ENCODE measurements at places on chromosomes 6 and 20.

GRCh38 chr6:97919631-97920030, 636.6 kb upstream of the MMS22L start:
- no peak for DNase-seq

- no peak for DNase-seq
Measured at GRCh38 chr6:16712255-16712930, 48.9 kb downstream of the ATXN1 start.

- no peak for DNase-seq
Measured at GRCh38 chr20:25601659-25602058, 16.3 kb upstream of the NINL start.

DNA sequence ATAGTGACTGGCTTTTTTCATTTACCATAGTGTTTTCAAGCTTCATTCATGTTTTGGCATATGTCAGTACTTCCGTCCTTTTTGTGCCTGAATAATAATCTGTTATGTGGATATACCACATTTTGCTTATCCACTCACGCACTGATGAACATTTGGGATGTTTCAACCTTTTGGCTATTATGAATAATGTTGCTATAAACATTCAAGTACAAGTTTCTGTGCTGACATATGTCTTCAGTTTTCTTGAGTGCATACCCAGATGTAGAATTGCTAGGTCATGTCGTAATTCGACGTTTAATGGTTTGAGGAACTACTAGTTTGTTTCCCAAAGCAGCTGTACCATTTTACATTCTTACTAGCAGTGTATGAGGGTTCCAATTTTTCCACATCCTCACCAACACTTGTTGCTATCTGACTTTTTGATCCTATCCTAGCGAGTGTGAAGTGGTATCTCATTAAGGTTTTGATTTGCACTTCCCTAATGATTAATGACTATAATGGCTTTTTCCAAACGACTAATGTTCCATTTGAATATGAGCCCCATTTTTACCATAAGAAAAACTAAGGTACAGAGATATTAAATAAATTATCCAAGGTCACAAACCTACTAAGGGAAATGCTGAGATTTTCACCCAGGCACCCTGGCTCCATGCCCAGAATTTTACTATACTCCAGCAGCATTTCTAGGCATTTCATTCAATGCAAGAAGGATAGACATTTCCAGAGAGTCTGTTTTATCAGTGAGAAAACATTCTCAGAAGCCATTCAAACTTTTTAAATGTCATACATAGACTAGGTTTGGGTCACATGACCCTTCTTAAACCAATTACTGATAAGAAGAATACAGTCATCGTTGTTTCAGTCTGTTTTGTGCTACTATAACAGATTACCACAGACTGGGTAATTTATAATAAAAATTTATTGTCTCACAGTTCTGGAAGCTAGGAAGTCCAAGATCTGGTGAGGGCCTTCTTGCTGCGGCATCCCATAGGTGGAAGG, 71.1 kb upstream of the RUNX2 start:
- DNase-seq, result no peak

GRCh38 chr6:149746147-149746946, at the start of gene NUP43:
TSS of gene NUP43 (minus strand) at chr6:149746529. CDS start at chr6:149746495, 34 bp downstream.
- DNase-seq, result peak; percentile 85

DNA sequence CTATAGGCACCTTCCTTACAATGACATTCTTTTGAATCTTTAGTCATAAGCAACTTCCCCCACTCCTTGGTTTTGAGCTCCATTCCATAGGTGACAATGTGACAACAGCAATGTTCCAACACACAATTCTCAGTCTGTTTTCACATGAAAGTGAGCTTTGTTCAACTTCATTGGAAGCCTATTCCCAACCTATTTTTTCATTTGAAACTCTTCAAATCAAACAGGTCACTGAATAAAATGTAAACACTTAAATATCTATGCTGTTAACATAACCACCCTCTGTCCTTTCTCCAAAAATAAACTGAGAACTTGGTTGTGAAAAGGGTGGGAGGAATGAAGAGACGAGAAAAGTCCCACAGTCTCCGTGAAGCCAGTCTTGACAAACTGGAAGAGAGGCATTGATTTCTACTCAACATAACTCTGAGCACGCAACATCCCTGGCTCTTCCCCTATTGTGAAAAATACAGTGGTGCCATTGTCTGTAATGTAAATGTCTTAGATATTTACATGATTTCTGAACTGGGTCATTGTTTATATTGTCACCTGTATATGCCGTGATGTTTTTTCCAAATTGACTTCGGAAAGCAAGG, 343.1 kb downstream of the TFAP2A start:
- DNase-seq, result no peak

GRCh38 chr20:37656945-37657344, 36.9 kb upstream of the CTNNBL1 start:
- DNase-seq, result no peak

DNA sequence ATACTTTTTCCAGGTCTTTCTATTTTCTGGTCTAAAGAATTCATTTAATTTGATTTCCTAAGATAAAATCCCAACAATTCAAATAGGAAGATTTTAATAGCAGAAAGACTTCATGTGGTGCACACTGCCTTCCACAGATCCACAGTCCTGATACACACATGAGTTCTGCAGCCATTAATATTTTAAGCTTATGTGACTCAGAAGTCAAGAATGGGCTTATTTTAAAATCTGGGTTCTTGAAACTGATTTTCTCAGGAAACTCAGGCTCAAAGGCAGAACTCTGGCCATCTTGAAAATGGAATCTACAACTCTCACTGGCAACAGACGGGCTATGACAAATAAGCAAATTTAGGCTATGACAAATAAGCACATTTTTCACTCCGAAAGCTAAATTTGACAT, 88.2 kb downstream of the COL12A1 start:
- DNase-seq, result no peak

GRCh38 chr6:29816030-29816429, 11.6 kb upstream of the HLA-G start:
- no peak for DNase-seq

DNA sequence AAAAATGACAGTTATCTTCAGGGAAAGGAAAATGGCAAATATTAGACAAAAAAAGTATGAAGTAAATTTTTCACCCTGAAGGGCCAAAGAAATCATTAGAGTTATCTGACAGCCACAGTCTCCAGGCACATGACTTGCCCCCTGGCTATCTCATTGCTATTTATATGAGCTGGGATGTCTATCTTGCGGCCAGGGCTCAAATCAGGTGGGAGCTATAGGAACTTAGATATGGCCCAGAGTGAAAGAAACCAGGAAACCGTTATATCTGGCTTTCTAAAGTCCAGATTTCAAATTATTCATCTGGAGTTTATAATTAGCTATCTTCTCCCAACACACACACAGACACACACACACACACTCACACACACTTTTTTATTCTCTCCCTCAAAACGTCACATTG, 135.3 kb upstream of the EEF1E1 start:
- no peak for DNase-seq

- DNase-seq, result no peak
Measured at GRCh38 chr20:54668271-54669039, 193.1 kb downstream of the DOK5 start.

DNA sequence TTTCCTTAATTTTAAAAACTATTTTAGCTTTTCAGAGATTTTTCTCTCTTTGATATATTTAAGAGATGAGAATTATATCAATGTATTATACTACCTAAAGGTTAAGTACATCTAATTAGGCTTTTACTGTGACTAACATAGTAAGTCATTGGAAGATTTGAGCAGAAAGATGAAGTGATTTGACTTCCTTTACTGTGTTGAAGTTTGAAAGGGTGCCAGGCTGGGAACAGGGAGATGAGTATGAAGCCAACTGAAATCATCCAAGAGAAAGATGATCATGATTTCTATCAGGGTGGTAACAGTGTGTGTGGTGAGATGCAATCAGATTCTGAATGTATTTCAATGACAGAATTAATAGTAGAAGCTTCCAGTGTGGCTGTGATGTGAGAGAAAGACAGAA, 87.3 kb downstream of the TRDN start:
- DNase-seq, result no peak

DNA sequence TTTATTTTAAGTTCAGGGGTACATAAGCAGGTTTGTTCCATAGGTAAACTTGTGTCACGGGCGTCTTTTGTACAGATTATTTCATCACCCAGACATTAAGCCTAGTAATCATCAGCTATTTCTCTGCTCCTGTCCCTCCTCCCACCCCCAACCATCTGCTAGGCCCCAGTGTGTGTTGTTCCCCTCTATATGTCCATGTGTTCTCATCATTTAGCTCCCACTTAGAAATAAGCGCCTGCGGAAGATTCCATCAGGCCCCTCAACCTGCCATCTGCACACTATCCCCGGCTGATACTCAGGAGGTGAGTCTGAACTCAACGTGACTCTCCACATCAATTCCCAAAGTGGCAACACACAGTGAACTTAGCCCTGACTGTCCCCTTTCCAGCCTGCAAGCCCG, 228.0 kb upstream of the SYNDIG1 start:
- no peak for DNase-seq

- no peak for DNase-seq
Measured at GRCh38 chr6:161073930-161074329, 82.4 kb downstream of the MAP3K4 start.

GRCh38 chr6:25022140-25022553, 86.4 kb upstream of the RIPOR2 start:
- no peak for DNase-seq

DNA sequence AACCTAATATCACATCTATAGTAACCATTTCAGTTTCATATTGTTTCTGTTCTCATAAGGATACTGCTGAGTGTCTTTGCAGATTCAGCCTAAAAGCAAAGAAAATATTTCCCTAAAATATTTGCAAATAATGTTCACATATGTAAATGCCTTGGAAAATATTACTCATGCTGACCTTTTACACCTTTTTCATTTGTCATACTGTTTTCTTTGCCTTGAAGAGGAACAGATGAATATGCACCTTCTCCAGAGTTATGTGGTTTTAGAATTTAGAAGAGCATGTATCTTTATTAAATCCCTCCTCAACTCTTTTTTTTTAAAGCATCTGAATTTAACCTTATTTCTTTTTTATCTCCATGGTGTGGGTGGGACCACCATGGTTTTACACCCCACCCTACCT, 32.5 kb downstream of the NDUFAF5 start:
- DNase-seq, result no peak

DNA sequence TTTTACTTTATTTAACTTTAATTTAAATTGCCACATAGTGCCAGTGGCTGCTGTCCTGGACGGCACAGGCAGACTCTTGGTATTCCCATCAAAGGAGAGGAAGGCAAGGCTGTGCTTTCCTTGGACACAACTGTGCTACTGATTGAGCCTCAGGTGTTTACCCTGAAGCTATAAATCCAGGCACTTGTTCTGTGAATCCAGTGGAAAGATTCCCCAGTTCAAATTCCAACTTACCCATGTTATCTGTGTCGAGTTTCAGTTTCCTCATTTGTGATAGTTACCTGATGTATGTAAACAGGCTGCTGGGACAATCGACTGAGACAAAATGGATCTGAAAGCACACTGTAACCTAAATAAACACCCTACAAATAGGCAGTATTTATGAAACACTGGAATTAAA, 57.2 kb downstream of the PLAGL1 start:
- no peak for DNase-seq

DNA sequence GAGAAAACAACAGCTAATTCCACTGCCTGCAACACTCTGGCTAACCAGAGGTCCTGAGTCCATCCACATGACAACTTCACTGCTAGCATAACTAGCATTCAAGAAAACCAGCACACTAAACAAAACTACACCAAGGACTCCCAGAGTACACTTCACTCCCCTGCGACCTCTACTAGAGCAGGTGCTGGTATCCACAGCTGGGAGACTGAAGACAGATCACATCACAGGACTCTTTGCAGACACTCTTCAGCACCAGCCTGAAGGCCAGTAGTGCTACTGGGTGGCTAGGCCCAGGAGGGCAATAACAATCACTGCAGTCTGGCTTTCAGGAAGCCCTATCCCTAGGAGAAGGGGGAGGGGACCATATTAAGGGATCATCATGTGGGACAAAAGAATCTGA, 54.4 kb upstream of the MYB start:
- no peak for DNase-seq

DNA sequence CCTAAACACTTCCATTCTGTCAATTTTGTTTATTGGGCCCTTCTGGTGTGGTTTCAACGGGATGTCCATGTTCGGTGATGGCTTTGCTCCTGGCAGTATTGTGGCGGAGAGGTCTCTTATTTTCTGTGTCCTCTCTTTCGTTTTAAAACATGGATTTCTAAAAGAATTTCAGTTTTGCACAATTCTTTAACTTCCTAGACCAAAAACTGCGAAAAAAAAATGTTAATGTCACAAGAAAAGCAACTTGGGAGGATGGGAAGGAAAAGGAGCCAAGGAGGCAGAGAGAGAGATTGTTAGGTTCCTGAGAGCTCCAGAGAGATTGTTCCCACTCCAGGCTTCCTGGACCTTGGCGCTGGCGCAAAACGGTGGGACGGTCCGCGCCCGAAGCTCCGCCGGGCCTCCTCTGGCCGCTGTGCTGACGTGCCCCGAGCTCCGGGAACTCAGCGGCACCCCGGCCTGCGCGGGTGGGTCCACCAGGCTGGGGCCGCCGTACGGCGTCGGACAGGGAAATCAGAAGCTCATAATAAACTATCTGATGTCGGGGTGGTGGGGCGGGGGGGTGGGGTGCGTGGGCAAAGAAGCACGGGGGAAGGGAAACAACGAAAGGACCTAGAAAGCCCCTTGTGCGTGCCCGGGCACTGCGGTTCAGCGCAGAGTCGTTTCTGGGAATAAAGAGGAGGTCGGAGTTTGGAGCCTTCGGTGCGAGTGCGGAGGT, 951 bp upstream of the OLIG3 start:
- no peak for DNase-seq

DNA sequence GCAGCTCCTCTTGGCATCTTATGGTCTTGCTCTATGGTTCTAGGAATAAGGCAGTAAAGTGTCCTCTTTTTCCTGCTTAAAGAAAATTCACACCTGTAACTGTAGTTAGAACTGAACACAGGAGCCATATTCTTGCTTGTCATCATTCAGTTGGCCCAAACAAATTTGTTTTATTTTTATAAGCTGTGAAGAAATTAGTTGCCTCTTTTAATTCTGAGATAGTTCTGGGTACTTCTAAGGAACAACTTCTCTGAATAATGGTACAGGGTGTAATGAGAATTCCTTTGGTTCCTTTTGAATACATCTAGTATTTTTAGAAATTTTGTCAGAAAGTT, 1.4 kb downstream of the MAP3K4 start:
- DNase-seq, result no peak

DNA sequence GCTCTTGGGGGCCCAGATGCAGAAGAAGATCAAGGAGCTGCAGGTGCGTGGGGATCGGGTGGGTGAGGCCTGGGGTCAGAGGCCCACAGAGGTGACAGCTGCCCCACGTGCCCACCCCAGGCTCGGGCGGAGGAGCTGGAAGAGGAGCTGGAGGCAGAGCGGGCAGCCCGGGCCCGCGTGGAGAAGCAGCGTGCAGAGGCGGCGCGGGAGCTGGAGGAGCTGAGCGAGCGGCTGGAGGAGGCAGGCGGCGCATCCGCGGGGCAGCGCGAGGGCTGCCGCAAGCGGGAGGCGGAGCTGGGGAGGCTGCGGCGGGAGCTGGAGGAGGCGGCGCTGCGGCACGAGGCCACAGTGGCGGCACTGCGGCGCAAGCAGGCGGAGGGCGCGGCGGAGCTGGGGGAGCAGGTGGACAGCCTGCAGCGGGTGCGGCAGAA, 41.5 kb downstream of the MYH7B start:
- DNase-seq, result peak; percentile 34

GRCh38 chr6:2731281-2731909, 19.3 kb downstream of the MYLK4 start:
- no peak for DNase-seq

- DNase-seq, result no peak
Measured at GRCh38 chr6:41894366-41895299, 542 bp downstream of the USP49 start.
